ENCODE measurements at places on chromosomes 4 and X. TPM values are rescaled to one million over a fixed set of nuclear protein-coding genes. Genes with fewer than 3 reads are reported as not detected.

APELA gene
- total RNA-seq = 2.3 TPM

DNA sequence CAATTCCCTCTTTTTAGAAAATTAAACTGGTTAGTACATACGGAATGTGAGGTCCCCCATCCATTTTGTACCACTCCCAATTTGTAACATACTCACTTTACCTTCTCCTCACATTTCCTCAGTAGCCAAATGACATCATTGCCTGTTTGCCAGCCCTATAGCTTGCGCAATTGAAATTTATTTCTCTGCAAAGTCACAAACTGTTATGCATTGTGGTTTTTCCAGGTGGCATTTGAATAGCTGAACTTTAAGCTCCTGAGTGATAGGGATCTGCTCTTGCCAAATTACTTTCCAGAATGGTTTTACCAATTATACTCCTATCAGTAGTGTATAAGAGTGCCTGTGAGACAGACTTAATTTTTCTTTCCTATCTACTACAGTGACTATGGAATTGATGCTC, 7.7 kb downstream of the COL4A5 start:
- H3K4me3 ChIP-seq = no peak overlapping the region
- peaks cover 6% of the 10 kb centered on the region for H3K4me1 ChIP-seq
- no peak overlapping the region for H3K27ac ChIP-seq
- peak; percentile 47 for DNase-seq
- no peaks in the 10 kb centered on the region for H3K27me3 ChIP-seq
- H3K36me3 ChIP-seq = no peaks in the 10 kb centered on the region

DNA sequence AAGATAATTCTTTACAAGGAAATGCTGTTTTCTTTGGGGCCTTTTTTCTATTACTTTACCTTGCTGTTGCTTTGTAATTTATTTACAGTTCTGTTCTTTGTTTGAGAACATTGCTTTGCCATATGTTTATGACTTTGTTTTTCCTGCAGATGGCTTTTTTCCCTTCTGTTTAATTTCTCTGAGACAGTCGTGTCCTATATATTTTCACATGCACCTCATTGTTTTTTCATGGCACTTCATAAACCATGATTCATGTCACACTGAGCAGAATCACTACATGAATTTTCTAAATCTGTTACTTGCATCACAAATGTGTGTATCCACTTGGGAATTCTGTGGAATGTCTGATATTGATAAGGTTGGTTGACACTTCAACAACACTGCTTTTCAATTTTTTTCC, 33.0 kb upstream of the PNPLA4 start:
- H3K27ac ChIP-seq = no peak overlapping the region
- H3K4me1 ChIP-seq = peaks cover 19% of the 10 kb centered on the region
- DNase-seq = no peak

DNA sequence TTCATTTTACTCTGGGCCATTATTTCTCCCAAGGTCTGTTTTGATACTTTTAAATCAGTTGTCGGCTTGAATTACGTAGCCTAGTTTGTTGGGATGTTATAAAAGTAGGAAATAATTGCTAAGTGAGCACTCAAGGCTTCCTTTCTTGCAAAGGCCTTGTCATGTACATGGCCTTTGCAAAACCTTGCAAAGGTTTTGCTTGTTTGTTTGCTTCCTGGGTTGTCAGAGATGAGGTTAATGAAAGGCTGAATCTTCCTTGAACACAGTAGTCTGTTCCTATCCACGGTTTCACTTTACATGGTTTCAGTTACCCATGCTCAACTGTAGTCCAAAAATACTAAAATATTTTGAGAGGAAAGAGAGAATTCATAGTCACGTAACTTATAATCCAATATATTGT, 113.5 kb downstream of the NAA11 start:
- no peaks in the 10 kb centered on the region for H3K36me3 ChIP-seq
- H3K27me3 ChIP-seq = no peaks in the 10 kb centered on the region
- no peak overlapping the region for H3K27ac ChIP-seq
- DNase-seq = no peak

- no peak overlapping the region for H3K4me3 ChIP-seq
- no peaks in the 10 kb centered on the region for H3K36me3 ChIP-seq
- no peaks in the 10 kb centered on the region for H3K4me1 ChIP-seq
- H3K27me3 ChIP-seq = peaks cover 2% of the 10 kb centered on the region
- no peak for DNase-seq
Measured at GRCh38 chr4:74044677-74045076, 6.2 kb upstream of the CXCL3 start.

GRCh38 chr4:152696764-152697261, 17.0 kb upstream of the TMEM154 start:
- no peaks in the 10 kb centered on the region for H3K27me3 ChIP-seq
- H3K4me1 ChIP-seq = peaks cover 1% of the 10 kb centered on the region
- H3K36me3 ChIP-seq = no peaks in the 10 kb centered on the region
- H3K4me3 ChIP-seq = no peak overlapping the region
